ENCODE measurements at places on chromosomes 3 and 15.
A peak's percentile ranks its signal among the peaks of the same experiment; 100 is the strongest.

- DNase-seq: peak; percentile 16
These were observed 63.9 kb downstream of the CERS3 start for GRCh38 chr15:100464888-100465287.

GRCh38 chr3:167493244-167493643, 19.4 kb upstream of the SERPINI2 start:
- peak; percentile 18 for DNase-seq

DNA sequence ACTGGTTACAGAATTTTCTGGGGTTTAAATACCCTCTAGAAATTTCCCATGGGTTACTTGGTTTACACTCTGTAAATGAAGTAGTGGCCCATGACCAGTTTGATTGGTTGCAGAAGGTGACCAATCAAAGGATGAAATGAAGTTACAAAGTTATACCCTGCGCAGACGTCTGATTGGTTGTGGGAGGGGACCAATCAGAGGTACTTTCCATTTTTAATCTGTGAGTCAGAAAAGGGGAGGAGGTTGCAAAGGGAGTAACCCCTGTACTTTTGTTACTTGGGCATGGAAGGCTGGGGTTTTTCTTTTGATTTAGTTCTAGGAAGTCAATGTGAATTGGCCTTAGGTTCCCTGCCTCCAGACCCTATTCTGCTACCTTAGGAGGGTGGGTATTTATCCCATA, 18.7 kb upstream of the APH1B start:
- DNase-seq: peak; percentile 41

- no peak for DNase-seq
These were observed 220.9 kb upstream of the CDIN1 start for GRCh38 chr15:36358523-36358922.

DNA sequence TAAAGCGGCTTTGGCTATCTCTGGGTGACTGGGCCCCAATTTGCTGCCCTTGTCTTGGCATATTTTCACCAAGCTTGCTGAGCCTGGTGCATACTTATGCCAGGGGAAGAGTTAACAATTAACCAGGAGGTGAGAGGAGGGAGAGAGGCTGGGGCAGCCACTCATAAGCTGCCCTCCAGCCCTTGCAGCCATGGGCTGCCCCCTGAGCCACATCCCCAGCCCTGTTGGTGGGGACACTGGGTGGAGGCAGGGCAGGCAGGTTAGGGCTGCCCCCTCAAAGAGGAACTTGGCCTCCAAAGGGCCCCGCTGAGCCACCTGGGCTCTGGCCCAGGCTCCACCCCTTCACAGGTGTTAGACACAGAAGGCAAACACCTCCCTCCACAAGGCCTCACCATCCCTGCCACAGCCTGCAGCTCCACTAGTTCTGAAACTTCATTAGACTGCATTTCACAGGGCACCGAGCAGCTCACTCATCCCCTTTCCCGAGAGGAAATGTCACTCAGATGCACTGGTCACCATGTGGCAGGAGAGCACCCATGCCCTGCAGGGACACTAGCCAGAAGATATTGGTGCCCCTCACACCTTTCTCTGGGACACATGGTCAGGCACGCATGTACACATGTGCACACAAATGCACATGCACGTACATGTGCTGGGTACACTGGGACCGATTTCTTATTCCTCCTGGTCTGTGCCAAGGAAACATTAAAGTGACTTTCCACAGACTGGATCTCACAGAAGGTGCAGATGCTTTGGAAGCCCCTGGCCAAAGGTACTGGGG, 20.2 kb downstream of the AMOTL2 start:
- DNase-seq: no peak

Measured in suppressor macrophage treated with lipopolysaccharide for 4 hours (primary cell).